ENCODE measurements at places on chromosomes 16 and 17.

GRCh38 chr16:27961296-27961620 is 102.3 kb downstream of the GSG1L start:
- DNase-seq: no peak

DNA sequence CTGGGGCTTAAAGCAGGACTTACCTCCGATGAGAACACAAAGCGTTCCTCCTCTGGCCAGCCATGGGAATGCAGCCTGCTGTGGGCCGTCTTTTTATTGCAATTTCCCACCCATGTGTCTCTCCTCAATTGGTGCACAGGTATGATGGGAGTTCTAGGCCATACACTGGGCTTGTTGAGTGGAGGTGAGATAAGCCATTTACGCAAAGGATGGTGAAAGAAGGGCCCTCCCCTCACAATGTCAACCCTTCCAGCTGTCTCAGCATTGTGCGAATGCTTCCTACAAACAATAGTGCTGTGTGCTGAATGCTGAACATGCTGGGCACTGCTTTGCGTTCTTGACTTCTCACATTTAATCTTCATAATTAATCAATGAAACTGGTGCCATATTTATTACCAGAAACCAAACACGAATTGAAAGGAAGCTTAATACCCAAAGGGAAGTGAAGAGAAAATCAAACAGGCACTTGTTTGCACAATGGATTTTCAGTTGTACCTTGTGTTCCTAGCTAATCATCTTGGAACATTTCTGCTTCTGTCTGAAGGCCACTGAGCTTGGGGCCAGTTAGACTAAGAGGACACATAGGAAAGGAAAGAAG is at the start of gene GP2:
Gene GP2 (minus strand): TSS at position 70 of the 598 bp plus-strand sequence. CDS start 1,082 bp downstream, outside the sequence.
- DNase-seq: no peak

DNA sequence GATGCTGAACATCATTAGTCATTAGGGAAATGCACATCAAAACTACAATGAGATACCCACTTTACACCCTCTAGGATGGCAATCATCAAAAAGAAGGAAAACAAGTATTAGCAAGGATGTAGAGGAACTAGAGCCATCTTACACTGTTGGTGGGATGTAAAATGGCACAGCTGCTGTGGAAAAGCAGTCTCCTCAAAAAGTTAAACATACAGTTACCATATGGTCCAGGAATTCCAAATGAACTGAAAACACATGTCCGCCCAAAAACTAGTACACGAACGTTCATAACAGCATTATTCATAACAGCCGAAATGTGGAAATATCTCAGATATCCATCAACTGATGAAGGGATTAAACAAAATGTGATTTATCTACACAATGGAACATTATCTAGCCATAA is 7.0 kb downstream of the FBF1 start:
- no peak for DNase-seq

- no peak for DNase-seq
Measured at GRCh38 chr17:11980813-11981212, 16.5 kb downstream of the ZNF18 start.

DNA sequence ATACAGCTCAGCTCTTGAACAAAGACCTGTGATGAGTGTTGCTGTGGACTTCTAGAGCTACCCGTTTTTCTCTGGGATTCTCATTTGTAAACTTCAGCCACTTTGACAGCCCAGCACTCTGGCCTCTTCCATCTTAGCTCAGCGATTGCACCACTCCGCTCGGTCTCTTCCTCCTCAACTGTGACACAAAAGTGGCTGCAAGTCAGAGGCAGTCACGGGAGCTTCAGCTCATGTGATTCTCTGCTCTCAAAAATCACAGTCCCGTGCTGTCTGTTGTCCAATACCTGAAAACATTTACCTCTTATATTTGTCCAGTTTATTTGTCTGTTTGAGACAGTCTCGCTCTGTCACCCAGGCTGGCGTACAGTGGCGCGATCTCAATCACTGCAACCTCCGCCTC is 75.7 kb upstream of the DNAH17 start:
- DNase-seq: no peak

DNA sequence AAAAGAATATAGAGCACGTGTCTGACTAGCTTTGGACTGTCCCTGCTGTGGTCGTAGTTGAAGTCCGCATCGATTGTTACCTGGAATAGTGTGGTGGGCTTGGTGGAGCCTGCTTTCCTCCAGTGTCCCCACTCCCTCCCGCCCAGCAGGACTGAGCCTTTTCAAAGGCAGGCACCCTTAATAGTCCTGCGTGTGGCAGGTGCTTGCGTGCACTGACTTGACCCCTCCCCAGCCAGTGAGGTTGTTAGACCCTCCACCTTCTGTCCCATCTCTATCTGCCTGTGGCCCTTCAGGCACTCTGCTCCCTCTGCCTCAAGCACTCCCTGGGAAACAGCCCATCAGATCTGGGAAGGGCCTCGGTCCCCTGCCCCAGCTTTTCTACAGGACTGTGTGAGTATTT is 36.6 kb downstream of the TMEM11 start:
- DNase-seq: no peak

DNA sequence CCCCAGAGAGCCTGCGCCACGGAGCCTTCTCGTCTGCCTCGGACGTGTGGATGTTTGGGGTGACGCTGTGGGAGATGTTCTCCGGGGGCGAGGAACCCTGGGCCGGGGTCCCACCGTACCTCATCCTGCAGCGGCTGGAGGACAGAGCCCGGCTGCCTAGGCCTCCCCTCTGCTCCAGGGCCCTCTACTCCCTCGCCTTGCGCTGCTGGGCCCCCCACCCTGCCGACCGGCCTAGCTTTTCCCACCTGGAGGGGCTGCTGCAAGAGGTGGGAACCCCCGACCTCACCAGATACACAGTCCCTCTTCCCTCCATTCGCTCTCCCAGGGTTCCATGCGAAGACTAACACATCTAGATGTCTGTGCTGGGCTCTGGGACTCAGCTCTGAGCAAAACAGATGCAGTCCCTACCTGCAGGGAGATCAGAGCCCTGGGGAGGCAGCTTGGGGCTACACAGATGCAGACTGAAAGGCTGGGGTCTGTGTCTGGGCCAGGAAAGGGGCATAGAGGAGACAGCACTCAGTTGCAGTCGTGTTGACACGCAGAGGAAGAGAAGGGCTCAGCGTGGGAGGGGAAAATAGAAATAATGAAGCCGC is 3.7 kb downstream of the TNK1 start:
- DNase-seq: no peak

DNA sequence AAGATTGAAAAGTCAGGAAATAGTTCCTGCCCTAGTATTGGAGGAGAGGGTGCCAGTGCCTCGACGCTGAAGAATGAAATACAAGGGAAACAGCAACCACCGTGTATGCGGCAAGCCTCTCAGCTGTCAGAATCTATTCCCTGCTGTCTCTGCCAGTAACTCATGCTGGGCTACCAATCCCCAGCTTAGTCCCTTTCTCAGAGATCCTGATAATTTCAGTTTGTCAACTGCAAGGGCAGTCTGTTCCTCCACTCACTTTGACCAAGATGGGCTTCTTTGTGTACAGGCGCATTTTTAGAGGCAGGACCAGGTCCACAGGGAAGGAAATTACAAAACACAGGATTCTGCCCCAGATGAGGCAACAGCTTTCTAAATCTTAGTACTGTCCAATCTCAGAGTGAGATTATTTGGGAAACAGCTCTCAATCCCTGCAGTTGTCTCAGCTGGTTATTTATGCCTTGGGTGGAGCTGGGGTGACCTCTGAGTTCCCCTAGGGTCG is 1.3 kb downstream of the NQO1 start:
- DNase-seq: no peak

DNA sequence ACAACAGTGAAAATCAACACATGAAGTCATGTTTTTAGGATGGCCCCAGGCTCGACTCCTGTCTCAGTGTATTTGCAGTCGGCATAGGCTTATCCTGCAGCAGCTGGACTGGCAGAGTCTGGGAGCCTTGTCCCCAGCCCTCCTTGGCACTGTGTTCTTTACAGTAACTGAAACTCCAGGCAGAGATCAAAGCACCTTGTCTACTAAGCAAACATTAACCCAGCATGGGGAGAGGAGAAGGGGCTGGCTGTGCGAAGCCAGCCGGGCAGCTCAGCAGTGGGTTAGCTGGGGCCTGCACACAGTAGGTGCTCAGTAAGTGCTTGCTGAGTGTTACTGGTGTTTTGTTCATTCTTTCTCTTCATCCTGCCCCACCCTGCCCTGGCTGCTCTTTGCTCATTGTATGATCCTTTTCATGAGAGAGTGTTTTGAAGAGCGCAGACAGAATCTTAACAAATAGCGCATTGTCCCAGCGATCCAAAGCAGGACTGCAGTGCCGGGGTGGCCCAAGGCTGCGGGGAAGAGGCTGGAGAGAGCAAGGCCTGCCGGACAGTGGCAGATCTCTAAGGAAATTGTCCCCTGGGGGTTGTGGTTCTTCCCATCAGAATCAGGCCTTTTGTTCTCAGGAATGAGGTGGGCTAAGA is 23.5 kb upstream of the ITGB4 start:
- no peak for DNase-seq

DNA sequence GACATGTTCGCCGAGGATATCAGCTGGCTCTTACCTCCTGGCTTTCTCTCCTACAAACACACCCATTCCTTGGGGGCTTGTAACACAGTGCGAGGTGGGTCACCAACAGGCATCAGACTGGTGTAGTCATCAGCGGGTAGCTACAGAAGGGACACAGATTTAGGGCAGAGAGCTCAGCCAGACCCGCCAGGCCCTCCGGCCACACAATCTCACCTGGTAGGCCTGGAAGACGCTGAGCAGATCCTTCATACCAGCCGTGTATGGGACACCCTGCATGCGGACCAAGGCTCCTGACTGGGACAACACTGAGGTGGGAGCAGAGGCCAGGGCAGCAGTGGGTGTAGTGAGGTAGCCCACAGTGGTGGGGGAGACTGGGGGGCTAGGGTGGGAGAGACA is 5.8 kb downstream of the ESRP2 start:
- DNase-seq: no peak

DNA sequence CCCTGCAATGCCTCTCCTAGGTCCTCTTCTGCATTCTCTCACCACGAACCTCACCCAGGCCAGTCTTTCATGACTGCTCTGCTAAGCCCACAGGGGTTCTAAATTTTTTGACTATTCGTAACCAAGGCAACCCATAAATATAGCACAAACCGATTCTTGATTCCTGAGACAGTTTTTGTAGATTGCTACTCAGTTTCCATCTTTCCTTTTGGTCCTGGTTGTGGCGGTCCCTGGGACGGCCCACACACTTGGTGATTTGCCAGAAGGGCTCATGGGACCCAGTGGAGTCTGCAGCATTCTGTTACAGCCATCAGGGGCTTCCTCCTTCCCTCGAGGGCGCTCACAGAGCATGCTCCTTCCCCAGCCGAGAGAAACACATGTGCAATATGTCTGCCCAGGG is 23.4 kb upstream of the MGAT5B start:
- DNase-seq: no peak

DNA sequence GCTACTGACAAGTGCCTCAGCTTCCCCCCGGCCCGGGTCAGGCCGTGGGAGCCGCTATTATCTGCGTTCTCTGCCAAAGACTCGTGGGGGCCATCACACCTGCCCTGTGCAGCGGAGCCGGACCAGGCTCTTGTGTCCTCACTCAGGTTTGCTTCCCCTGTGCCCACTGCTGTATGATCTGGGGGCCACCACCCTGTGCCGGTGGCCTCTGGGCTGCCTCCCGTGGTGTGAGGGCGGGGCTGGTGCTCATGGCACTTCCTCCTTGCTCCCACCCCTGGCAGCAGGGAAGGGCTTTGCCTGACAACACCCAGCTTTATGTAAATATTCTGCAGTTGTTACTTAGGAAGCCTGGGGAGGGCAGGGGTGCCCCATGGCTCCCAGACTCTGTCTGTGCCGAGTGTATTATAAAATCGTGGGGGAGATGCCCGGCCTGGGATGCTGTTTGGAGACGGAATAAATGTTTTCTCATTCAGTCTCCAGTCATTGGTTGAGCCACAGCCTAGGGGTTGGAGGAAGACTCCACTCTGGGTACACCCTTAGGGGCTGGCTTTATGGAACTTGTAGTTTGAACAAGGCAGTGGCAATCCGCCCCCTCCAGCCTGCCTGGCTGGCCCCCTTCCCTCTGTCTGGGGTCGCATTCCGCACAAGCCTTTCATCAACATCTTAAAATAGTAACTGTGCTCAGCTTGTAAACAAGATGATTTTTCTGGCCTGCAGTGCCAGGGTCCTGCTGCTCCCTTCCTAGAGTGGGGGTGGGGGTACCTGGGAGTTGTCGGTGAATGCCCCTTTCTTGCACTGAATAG is 4.1 kb downstream of the SYNGR2 start:
- DNase-seq: no peak
